A673 (cell line): ENCODE measurements at places on chromosomes 11 and 22. TPM values are rescaled to one million over a fixed set of nuclear protein-coding genes. Genes with fewer than 3 reads are reported as not detected.

DNA sequence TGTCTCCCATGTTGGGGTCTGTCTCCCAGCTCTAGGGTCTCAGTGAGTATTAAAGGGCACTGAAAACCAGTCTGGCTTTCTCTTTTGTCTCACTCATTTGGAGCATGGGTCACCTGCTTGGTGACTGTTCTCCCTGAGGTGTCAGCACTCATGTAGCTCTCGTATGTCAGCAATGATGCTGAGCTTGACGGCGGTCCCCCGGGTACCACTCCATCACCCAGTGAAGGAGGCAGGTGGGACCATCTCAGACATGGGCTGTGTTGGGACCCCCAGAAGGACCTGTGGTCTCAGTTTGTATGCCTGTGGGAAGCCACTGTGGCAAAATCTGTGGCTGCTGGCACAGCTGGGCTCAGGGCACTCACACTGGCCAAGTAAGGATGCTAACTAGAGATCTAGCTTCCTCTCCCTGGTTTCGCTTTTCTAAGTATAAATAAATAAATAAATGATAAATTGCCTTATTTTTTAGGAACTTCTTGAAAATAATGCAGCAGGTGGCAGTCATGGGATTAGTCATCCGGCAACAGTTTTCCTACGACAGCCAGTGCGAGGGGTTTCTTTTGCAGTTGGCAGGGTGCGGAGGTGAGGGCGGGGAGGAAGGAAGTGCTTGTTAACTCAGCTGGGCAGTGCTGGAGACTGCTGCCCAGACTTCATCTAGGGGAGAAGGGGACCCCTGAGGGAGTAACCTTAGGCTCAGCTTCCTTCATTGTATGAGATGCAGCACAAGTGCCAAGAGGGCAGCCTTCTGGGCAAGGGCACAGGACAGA is 48.8 kb downstream of the OSBP2 start:
- no peak for DNase-seq
- H3K4me3 ChIP-seq = no peak overlapping the region
- H3K27ac ChIP-seq = no peak overlapping the region
- no peaks in the 10 kb centered on the region for H3K36me3 ChIP-seq
- no peaks in the 10 kb centered on the region for H3K27me3 ChIP-seq

DNA sequence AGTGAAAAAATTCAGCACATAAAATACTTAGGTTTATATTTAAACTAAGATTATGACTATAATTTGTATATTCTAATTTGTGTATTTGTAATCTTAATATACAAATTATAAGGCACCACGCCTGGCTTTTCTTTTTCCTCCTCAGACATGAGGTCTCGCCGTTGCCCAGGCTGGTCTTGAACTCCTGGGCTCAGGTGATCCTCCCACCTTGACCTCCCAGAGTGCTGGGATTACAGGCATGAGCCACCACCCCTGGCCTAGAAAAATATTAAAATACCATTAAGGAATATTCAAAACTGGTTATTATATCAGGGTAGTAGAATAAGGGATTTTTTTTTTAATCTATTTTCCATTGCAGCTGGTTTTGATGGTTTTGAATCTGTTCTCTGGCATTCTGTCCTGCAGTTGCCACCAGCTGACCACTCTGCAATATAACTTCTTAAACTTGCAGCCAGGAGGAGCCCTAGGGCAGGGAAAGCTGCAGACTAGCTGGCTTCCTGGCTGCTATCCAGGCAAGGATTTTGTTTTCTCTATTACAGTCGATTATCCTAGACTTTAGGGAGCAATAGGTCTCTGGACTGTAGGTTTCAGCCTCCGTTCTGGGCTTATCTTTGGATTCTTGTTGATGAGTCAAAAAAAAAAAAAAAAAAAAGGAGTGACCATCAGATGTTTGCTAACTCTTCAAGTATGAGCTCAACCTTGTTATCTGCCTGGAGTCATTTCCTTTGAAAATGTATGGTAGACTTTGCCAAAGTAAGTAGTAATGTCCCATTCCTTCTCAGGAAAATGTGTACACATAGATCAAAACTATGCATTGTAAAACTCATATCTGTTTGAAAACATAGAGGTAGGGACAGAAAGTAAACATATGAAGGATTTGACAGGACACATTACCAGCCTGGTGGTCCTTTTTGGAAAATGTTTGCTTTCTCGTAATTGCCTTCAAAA is 13.2 kb downstream of the POLA2 start:
- H3K4me1 ChIP-seq = peaks cover 25% of the 10 kb centered on the region
- no peaks in the 10 kb centered on the region for H3K27me3 ChIP-seq
- DNase-seq = peak; percentile 82

GRCh38 chr22:48698618-48699017 is 1129.1 kb downstream of the BRD1 start:
- H3K4me3 ChIP-seq = no peak overlapping the region
- no peak for DNase-seq
- no peak overlapping the region for H3K27ac ChIP-seq
- H3K27me3 ChIP-seq = no peaks in the 10 kb centered on the region

DNA sequence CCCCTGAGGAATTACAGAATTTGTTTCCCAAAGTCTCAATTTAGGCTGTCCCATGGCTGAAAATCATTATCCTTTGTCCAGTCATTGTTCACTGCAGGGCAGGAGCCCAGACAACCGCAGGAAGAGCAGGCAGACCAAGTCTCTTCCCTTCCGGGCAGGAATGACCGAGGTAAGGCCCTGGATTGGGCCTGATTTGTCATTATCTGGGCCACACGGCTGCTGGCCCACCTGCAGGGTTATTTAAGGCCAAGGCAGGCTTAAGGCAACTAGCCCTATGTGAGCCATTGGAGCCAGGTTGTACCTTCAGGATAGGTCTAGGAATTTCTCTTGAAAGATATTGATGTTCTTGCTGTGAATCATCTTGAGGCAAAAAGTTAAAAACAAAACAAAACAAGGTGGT is 9.7 kb upstream of the IL10RA start:
- no peaks in the 10 kb centered on the region for H3K36me3 ChIP-seq
- H3K4me3 ChIP-seq = no peak overlapping the region
- DNase-seq = no peak
- no peaks in the 10 kb centered on the region for H3K4me1 ChIP-seq

ACCS gene
- 28.4 and 35.3 TPM in 2 replicates for total RNA-seq
